ENCODE measurements at places on chromosomes 2 and 18.

DNA sequence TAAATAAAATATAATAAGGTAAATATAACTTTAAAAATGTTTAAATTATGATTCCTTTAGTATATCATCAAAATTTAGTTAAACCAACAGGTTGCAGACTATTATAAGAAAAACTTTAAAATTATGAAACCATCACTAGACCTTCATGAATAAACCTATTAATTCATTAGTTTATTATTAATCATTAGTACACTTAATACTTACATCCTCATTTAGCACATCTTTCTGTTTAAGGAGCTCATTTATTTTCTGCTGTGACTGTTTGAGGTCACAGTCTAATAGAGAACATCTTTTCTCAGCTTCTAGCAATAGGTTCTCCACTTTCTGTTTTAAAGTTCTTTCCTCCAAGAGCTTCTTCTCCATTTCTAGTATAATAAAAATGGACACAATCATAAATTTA lies 52.8 kb downstream of the SLC66A3 start:
- no peak for DNase-seq

DNA sequence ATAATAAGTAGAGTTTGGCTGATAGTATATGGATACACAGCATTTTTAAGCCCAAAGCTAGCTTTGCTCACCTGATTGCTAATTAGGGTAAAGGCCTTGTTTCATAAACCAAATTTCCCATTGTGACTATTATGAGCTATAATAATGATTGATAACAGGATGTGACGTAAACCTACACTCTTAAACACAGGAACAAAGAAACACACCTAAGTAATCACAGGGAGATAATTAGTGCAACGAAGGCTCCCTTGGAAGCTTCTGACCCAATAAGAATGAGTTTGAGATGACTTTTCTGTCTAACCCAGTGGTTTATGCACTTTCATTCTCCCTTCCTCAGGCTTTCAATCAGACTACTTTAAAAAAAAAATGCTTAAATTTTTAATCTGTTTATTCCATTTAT lies 683.2 kb downstream of the SATB2 start:
- no peak for DNase-seq

- no peak for DNase-seq
Measured at GRCh38 chr2:229714736-229715541, 584 bp upstream of the DNER start.

DNA sequence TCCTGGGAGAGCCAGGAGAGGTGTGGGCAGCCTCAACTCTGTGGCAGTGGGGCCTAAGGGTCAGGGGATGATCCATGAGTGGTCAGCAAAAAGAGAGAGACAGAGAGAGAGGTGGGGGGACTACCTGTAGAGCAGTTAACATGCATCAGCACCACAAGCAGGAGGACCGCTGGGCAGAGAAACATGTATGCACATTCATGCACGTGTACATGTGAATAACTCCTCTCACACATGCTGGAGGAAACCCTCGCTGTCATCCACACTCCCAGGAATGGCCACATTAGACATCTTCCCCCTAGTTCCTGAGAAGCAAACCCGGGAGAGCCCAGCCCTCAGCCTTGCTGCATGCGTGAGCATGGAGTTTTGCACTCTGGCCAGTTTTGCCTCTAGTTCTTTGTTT lies 166.1 kb downstream of the SMAD7 start:
- DNase-seq, result no peak

- no peak for DNase-seq
Measured at GRCh38 chr2:151367571-151367970, 10.2 kb downstream of the TNFAIP6 start.

- peak; percentile 62 for DNase-seq
Measured at GRCh38 chr2:33238111-33238510, 238.3 kb upstream of the RASGRP3 start.

DNA sequence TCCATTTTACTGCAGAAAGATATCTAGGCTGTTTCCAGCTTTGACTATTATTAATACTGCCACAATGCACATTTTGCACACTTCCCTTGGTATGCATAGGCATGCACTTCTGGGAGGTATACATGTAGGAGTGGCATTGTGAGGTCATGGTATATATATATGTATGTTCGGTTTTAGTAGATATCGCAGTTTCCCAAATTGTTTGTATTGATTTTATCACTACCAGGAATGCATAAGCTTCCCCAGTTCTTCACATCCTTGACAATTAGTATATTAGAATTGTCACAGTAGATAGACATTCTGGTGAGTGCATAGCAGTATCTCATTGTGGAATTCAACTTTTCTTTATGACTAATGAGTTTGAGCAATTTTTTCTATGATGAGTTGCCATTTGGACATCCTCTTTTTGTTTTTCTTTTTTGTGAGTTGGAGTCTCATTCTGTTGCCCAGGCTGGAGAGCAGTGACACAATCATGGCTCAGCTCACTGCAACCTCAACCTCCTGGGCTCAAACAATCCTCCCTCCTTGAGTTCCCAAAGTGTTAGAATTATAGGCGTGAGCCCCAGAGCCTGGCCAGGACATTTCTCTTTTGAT lies 4.2 kb upstream of the GRB14 start:
- DNase-seq, result peak; percentile 68

- no peak for DNase-seq
Measured at GRCh38 chr18:55404832-55405465, 183.0 kb downstream of the TCF4 start.

DNA sequence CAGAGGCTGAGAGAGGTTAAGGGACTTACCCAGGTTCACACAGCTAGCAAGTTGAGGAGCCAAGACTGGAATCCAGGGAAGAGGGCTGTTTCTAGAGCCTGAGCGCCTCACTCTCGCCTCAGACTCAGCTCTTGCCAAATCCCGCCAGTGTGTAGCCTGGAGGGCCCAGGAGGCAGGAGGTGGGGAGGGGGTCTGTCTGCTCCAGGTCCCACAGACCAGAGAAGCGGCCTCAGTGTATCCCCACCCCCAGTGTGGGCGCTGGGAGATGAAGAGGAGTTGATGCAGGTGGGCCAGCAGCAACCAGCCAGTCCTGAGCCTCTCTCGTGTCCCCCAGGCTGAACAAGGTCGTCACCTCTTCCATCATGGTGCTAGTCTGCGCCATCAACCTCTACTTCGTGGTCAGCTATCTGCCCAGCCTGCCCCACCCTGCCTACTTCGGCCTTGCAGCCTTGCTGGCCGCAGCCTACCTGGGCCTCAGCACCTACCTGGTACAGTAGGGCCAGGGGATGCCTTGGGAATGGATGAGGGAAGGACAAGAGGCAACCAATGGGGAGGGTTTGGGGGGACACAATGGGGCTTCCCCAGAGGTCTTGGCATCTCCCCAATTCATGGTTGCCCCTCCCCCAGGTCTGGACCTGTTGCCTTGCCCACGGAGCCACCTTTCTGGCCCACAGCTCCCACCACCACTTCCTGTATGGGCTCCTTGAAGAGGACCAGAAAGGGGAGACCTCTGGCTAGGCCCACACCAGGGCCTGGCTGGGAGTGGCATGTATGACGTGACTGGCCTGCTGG lies 5.2 kb upstream of the CTDSP1 start:
- no peak for DNase-seq

- DNase-seq, result no peak
Measured at GRCh38 chr2:209772290-209772685, 656 bp downstream of the UNC80 start.

DNA sequence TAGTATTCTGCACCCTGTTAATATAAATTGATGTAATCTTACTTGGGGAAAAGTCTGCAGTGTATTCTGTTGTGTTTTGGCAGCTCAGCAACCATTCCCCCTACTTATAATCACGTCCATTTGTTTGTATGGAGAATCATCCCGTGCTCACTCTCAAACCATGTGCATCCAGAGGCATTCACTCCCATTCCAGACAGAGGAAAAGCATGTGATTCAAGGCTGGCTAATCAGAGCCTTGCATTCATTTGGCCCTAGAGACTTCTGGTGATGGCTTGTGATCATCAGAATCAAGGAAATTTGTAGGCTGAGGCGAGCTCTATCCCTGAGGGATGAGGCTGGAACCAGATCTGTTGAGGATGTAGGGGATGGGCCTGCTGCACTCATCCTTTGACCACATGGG lies 5.1 kb upstream of the WIPF1 start:
- DNase-seq, result no peak

DNA sequence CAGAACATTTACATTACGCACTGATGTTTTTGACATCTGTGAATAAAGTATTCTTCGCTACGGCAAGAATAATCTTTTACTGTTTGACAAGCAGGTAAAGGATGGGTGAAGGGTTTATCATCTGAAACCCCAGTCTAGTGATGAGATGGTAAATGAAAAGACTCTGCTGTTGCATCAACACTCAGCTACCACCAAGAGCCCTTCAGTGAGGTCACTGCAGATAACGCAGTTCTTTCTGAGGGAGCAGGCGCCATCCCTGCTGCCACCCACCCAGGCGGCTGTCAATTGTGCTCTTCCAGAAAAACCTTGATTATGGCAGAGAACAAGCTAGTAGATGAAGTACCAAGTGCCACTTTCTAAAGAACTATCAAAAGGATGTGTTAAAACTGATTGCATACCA lies 58.7 kb downstream of the ABCG8 start:
- no peak for DNase-seq

DNA sequence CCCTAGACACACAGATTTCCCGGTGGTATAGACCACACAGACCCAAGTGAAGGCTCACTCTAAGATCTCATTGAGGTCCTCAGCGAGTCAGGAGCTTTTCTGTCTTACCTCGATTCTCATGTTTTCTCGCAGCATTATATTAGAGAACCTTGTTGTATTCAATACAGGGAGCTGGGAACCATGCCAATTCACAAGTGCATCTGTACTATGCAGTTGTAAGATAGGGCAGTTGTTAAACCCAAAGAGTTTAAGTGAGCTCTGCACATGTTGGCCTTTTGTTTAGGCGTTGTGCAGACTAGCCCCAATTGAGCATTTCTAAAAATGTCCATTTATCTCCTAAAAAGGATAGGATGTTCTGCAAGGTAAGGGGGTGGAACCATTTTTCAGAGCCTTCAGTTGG lies 59.6 kb downstream of the FEZ2 start:
- no peak for DNase-seq

GRCh38 chr18:20996418-20996817 lies 115.2 kb downstream of the ROCK1 start:
- no peak for DNase-seq

GRCh38 chr2:200119236-200119635 lies 163.9 kb downstream of the MAIP1 start:
- DNase-seq, result no peak

DNA sequence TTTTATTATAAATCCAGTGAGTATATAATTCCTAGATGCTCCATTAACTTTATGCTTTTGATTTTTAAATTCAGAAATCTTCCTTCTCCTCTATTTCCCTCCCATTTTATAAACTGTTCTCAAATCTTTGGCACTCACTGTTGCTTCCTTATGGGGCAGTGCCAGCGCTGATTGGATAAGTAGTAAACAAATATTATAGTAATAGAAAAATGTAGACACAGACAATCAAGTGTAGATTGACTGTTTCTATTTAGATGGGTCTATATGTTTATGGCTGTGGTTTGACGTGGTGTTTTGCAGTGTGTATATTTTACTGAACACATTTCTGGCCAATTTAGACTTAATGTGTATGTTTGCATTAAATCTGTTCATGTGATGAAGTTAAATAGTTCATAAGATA lies 36.6 kb downstream of the LYPD6B start:
- no peak for DNase-seq

DNA sequence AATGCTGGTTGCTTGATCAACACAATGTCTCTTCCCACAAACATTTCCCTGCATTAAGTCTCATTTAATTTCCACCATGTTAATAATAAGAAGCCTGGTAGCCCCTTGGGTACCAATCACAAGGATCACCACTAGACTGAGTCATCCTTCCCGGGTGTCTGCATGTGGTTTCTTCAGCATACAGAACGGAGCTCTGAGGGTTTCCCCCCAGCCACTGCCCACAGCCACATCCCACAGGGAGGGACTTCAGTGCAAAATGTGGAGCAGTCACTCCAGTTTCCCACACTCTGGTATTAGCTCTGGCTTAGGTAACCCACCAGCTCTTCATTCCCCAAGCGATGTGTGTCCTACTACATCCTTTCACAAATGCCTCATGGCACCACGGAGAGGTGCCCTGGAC lies 42.7 kb upstream of the POLE4 start:
- DNase-seq, result no peak

GRCh38 chr2:49265471-49265870 lies 111.2 kb upstream of the FSHR start:
- DNase-seq, result no peak

DNA sequence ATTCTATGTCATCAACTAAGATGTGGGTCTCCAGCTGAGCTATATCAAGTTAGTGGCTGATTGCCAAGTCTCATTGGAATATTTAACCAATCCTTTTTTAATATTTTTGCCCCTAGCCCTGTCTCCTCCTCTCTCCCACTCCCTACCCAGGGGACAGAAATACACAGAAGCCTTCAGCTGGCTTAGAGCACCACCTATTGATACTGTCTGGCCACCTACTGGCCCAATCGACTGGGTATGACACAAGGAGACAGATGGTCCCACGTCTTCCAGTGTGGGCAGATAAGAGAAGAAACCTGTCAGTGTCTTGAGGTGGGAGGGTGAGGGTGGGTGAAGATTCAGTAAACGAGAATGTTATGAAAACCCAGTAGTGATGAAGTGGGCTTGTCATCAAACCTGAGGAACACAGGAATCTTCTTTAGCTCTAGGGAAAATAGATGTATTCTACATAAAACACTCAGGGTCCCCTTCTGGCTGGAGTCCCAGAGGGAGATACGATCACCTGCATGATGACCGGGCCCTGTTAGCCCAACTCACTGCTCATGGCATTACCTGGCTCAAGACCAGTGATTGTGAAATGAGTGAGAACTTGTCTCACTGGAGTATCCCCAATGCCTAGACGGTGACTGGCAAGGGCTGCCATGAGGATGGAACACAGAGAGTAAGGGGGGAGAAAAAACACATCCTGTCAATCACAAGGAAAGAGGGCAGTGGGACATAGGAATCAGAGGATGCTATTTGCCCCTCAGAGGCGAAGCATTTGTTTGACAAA lies 26.7 kb downstream of the POLR1A start:
- DNase-seq, result no peak

DNA sequence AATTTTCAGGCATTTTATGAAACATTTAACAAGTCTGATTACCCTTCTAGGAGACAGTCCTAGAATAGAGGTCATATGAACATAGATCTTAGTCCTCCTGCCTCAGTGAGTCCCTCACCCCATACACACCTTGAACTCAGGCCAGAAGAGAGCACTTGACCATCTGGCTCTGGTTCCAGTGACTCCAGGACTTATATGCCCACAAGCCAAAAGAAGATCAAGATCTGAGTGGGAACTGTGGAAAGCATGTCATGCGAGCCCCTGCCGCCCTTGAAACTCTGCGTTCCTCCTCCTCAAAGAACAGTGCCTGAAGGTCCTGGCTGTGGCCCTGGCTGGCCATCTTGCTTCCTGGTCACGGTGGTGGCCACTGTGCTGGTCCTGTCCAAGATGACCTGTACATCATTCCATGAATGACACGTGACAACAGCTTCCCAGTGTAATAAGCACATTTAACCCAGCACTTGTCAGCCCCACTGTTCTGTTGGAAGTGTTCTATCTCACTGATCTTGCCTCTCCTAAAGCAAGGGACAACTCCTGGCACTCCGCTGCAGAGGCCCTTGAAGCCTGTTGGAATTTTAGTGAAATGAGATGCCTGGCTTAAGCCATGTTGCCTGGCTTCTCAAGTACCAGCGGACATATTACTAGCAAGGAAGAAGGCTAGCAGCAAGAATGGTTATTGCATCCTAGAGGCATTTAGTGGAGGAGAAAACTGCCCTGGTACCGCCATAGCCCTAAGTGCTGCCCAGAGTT lies 17.6 kb downstream of the TTC32 start:
- DNase-seq, result no peak

- peak; percentile 97 for DNase-seq
Measured at GRCh38 chr2:226118471-226119429, 680.9 kb downstream of the IRS1 start.

GRCh38 chr2:137991078-137991477 lies 26.8 kb downstream of the HNMT start:
- no peak for DNase-seq
